AG20443 (cell line): ENCODE measurements at places on chromosomes 3 and 15.

DNA sequence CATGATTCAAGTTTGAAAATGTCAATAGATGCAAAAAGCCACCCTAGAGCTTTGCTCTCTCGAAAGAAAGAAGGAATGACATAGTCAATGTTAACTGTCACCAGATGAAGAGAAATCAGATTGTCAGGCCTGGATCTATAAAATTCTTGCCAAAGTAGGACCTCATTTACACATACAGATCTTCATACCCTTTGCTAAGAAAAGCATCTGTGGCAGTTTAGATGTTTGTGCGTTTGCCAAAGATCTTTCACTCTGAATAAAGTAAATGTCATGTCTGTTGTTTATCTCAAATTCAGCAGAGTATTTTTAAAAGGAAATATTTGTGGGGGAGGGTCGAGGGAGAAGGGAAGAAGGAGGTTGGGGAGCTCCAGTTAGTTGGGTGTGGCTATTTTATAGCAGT lies 119.4 kb downstream of the FEZF2 start:
- no peak for DNase-seq

DNA sequence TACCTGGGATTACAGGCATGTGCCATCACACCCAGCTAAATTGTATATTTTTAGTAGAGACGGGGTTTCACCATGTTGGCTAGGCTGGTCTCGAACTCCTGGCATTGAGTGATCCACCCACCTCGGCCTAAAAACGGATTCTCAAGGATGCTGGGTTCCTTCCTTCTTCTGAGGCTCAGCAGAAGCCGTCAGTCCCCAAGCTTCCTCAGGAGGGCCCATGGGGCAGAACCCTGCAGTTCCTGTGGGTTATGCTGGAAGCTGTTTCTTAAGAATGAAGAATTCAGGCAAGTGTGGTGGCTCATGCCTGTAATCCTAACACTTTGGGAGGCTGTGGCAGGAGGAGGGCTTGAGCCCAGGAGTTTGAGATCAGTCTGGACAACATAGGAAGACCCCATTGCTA lies 29.0 kb upstream of the ZNF710 start:
- no peak for DNase-seq

DNA sequence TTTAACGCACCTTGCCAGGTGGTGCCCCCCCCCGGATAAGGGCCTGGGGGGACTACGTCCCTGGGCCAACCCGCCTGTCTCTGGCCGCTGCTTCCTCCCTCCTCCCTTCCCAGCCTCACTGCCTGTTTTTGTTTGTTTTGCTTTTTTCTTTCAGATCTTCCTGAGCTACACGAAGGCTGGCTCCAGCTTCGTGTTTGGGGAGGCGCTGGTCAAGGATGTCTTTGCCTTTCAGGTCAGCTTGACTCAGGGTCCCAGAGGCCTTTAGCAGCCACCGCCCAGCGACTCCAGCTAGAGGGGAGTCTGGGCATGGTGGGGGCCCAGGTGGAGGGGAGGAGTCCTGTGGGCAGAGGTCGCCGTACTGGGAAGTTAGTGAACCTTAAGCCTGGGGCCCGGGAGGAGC lies 24.1 kb downstream of the SLC28A1 start:
- no peak for DNase-seq

DNA sequence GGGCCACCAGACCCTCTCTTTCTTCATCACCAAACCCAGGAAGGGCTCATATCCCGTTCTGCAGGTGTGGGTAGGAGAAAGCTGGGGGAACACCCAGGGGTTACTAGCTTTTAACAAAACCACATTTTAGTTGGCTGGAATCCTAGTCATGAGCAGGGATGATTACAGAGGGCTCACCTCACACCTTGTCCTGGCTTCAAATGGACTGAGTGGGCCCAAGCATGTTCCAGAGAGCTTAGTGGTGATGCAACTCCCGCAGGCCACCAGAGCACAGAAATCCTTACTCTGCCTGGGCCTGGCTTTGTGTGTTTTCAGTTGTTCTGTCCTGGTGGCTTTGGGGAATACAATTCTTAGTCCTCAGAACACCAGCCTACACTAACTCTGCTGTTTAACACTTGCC lies 56.8 kb upstream of the RYK start:
- DNase-seq = no peak

DNA sequence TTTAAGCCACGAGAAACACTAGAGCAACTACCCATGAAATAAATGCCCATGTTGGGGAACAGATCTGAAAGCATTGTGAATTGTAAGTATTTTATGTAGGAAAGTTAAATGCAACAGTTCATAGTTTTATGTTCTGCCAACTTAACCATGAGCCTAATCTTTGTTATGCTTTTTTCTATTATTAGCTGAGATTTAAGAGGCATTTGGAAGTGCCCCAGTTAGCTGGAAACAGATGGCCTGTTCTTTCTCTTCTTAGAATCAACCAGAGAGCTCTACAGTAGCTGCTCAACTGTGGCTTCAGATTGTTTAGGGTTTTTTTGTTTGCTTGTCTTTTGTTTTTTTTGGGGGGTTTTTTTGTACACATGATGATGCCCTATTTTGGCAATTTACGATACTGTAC lies 284.4 kb downstream of the KCNH8 start:
- no peak for DNase-seq
